Caco-2 (cell line): ENCODE measurements at places on chromosomes 2 and 18. TPM values are rescaled to one million over a fixed set of nuclear protein-coding genes. Genes with fewer than 3 reads are reported as not detected.

DNA sequence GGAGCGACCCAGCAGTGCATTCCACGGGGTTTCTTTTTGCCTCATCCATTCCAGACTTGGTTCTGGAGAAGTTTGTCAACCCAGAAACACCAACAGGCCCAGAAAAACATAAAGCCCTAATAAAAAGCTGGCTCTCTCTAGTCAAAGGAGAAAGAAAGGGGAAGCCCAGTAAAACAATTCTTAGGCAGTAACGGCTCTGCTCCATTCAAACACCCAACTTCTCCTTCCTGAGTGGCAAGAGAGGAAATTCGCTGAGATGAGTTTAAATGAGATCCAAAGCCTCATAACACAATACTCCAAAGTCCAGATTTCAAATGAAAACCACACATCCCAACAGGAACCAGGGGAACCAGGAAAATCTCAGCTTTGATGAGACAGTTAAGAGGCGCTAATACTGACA, 179.9 kb downstream of the RPIA start:
- H3K4me1 ChIP-seq = no peaks in the 10 kb centered on the region
- H3K4me3 ChIP-seq = no peak overlapping the region
- H3K36me3 ChIP-seq = no peaks in the 10 kb centered on the region
- DNase-seq = no peak
- no peak overlapping the region for H3K27ac ChIP-seq
- H3K27me3 ChIP-seq = no peaks in the 10 kb centered on the region; the same call in 1 of the 2 replicates

REG1A gene
- total RNA-seq = 0.73 TPM in 1 of 2 replicates, not detected in the other

- no peak overlapping the region for H3K4me3 ChIP-seq
- H3K36me3 ChIP-seq = no peaks in the 10 kb centered on the region
- H3K27me3 ChIP-seq = no peaks in the 10 kb centered on the region
- H3K27ac ChIP-seq = peak overlapping the region; percentile 70
These were observed 4.4 kb downstream of the CTIF start for GRCh38 chr18:48543228-48543627.

- no peak overlapping the region for H3K4me3 ChIP-seq
- peaks cover 18% of the 10 kb centered on the region for H3K4me1 ChIP-seq
- H3K27ac ChIP-seq = no peak overlapping the region
- no peaks in the 10 kb centered on the region for H3K27me3 ChIP-seq
These were observed 209.2 kb downstream of the MCFD2 start for GRCh38 chr2:46706264-46706983.

POMC gene
- 10.5 and 14.9 TPM in 2 replicates for total RNA-seq

COL3A1 gene
- total RNA-seq = 25.4 and 29.2 TPM in 2 replicates

- H3K4me1 ChIP-seq = peaks cover 3% of the 10 kb centered on the region; the same call in 1 of the 2 replicates
- H3K4me3 ChIP-seq = no peak overlapping the region
- no peak for DNase-seq
- H3K27me3 ChIP-seq = no peaks in the 10 kb centered on the region
- no peaks in the 10 kb centered on the region for H3K36me3 ChIP-seq
- H3K27ac ChIP-seq = no peak overlapping the region
These were observed 5.3 kb upstream of the CTIF start for GRCh38 chr18:48533340-48534070.

- no peaks in the 10 kb centered on the region for H3K36me3 ChIP-seq
- H3K27ac ChIP-seq = no peak overlapping the region
- no peaks in the 10 kb centered on the region for H3K4me1 ChIP-seq
- no peak for DNase-seq
- no peak overlapping the region for H3K4me3 ChIP-seq
- H3K27me3 ChIP-seq = no peaks in the 10 kb centered on the region
These were observed 145.6 kb upstream of the NCK2 start for GRCh38 chr2:105598829-105599698.

- no peaks in the 10 kb centered on the region for H3K36me3 ChIP-seq
- peak overlapping the region; percentile 77 for H3K27ac ChIP-seq
- no peak overlapping the region for H3K4me3 ChIP-seq
- peaks cover 5% of the 10 kb centered on the region; the same call in 1 of the 2 replicates for H3K4me1 ChIP-seq
These were observed 345.2 kb upstream of the VRK2 start for GRCh38 chr2:57701391-57701791.

GRCh38 chr2:66567729-66568128, 132.8 kb downstream of the MEIS1 start:
- H3K36me3 ChIP-seq = no peaks in the 10 kb centered on the region
- H3K27me3 ChIP-seq = no peaks in the 10 kb centered on the region
- peaks cover 32% of the 10 kb centered on the region for H3K4me1 ChIP-seq

DNA sequence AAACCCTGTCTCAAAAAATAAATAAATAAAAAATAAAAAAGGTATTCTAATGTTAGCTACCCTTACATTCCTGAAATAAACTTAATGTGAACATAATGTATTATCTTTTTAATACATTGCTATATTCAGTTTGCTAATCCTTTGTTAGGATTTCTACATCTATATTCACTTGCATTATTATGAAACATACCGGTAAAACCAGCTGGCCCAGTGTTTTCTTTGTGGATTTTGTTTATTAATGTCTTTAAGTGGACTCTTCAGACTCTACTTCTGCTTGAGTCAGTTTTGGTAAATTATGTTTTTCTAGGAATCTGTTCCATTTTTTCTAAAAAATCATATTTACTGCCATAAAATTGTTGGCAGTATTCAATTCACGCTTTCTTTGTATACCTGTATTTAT, 34.5 kb downstream of the PTPN2 start:
- H3K27ac ChIP-seq = no peak overlapping the region
- no peaks in the 10 kb centered on the region for H3K27me3 ChIP-seq
- H3K4me3 ChIP-seq = no peak overlapping the region
- no peaks in the 10 kb centered on the region; the same call in 1 of the 2 replicates for H3K36me3 ChIP-seq

PHOSPHO2 gene
- total RNA-seq = 5.0 and 5.5 TPM in 2 replicates

CHRNG gene
- not detected in 2 replicates for total RNA-seq

GRCh38 chr2:102553601-102554000, 65.8 kb upstream of the SLC9A2 start:
- no peaks in the 10 kb centered on the region; the same call in 1 of the 2 replicates for H3K4me1 ChIP-seq
- no peaks in the 10 kb centered on the region for H3K36me3 ChIP-seq
- H3K27me3 ChIP-seq = no peaks in the 10 kb centered on the region
- H3K27ac ChIP-seq = no peak overlapping the region
- H3K4me3 ChIP-seq = no peak overlapping the region

GRCh38 chr2:119246884-119247843, 23.5 kb downstream of the STEAP3 start:
- H3K4me1 ChIP-seq = no peaks in the 10 kb centered on the region
- H3K36me3 ChIP-seq = 0 out of 2 replicates have a peak, but pooled peaks cover 1% of the 10 kb centered on the region
- no peaks in the 10 kb centered on the region for H3K27me3 ChIP-seq
- H3K27ac ChIP-seq = no peak overlapping the region

PECR gene
- 29.1 and 42.0 TPM in 2 replicates for total RNA-seq

- H3K27me3 ChIP-seq = no peaks in the 10 kb centered on the region
- H3K4me1 ChIP-seq = no peaks in the 10 kb centered on the region
- H3K27ac ChIP-seq = no peak overlapping the region
- no peaks in the 10 kb centered on the region for H3K36me3 ChIP-seq
- DNase-seq = no peak
- no peak overlapping the region for H3K4me3 ChIP-seq
These were observed 84.7 kb upstream of the OTOS start for GRCh38 chr2:240225131-240225530.

- peaks cover 5% of the 10 kb centered on the region for H3K27me3 ChIP-seq
- H3K36me3 ChIP-seq = no peaks in the 10 kb centered on the region
- peaks cover 38% of the 10 kb centered on the region for H3K4me1 ChIP-seq
- peak overlapping the region; percentile 6 for H3K27ac ChIP-seq
These were observed 4.1 kb downstream of the CDK5R2 start for GRCh38 chr2:218963601-218964000.

ZSWIM2 gene
- not detected in 2 replicates for total RNA-seq

DNA sequence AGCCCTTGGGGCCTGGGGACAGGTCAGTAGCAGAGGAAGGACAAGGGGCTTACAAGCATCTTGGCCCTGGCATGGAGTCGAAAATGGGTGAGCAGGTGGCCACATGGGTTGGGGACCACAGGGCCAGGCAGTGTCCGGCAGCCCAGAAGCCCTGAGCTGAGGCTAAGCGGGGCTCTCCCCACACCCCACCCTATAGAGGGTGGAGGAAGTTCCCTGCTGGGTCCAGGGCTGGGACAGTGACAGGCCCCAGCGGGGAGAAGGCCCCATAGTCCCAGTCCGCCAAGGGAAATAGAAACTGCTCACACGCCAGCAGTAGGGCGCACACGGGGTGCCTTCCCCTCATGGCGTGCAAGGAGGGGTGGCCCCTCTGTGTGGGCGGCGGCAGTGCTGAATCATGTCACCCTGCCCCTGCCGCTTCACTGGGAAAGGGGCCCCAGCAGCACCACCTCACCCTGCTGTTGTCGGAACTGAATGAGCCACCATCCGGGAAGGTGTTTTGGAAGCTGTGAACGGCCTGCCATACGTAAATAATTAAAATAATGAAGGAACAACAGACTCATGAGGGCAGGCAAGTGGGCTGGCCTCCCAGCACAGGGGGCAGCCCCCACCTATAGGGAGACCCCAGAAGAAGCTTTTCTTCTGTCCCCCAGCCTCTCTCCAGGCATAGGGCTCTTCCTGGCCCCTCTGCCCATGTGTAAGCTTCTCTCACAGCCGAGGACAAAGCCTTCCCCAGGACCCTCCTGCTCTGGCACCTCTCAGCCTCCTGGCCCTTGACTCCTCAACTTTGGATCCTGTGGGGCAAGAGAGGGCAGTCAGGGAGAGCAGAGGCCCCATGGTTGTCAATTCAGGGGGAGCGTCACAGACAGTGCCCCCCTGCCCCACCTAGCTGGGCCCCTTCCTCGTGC, 12.7 kb upstream of the DUSP2 start:
- H3K27ac ChIP-seq = no peak overlapping the region
- no peaks in the 10 kb centered on the region for H3K4me1 ChIP-seq
- no peak overlapping the region for H3K4me3 ChIP-seq
- no peaks in the 10 kb centered on the region for H3K27me3 ChIP-seq
- no peak for DNase-seq

INPP4A gene
- total RNA-seq = 24.9 and 26.3 TPM in 2 replicates

DNA sequence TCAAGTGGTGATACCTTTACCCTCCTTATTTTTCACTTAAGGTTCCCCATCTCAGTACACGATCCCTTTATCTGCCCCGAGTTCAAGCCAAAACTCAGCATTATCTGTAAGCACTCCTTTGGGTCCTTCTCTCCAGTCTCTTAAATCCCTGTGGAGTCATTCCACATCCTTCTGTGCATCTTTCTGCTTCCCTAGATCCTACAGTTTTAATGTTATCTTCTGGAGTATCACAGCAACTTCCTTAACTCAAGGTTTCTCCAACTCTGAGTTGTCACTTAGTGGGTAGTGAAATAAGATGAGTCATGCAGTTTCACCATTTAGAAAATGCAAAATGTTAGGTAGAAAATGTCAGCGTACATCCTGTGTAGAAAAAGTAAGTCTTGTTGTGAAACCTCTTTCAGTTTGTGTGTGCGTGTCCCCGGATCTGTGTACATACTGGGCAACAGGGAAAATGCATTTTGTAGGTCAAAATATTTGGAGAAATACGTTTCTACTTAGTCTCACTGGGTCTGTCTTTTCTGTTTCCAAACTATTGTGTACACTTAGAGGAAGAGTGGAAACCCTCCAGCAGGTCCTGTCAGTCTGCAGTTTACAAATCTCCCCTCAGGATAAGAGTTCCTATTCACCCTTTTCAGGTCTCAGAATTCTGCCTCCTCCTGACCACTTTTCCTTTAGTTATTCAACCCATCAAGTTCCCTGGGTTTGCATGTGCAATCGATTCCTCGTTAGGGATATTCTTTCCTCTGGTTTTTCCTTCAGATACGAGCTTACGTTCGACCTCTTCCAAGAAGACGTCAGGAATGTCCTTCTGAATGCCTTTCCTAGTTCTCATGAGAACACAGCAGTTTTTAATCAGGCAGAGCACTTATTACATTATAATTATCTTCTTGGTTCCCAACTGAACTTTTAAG, 154.8 kb downstream of the TGIF1 start:
- no peaks in the 10 kb centered on the region for H3K27me3 ChIP-seq
- DNase-seq = no peak
- H3K36me3 ChIP-seq = no peaks in the 10 kb centered on the region
- H3K4me3 ChIP-seq = peak overlapping the region; percentile 50
- no peak overlapping the region for H3K27ac ChIP-seq

CFAP65 gene
- 0.34 and 0.77 TPM in 2 replicates for total RNA-seq

- H3K27me3 ChIP-seq = no peaks in the 10 kb centered on the region; the same call in 1 of the 2 replicates
- no peak overlapping the region for H3K27ac ChIP-seq
These were observed 158.9 kb downstream of the BABAM2 start for GRCh38 chr2:28049416-28049815.

ANKRD62 gene
- not detected in 2 replicates for total RNA-seq

DNA sequence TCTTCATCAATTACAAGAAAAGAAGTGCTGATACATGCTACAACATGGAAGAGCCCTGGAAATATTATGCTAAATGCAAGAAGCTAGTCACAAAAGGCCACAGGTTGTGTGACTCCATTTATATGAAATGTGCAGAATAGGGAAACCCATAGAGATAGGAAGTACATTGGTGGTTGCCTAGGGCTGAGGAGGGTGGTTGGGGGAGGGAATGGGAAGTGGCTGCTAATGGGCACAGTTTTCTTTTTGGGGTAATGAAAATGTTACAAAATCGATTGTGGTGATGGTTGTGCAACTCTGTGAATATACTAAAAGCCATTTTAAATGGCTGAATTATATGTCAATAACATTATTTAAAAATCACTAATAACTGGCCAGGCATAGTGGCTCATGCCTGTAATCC, 24.3 kb upstream of the RESP18 start:
- H3K36me3 ChIP-seq = no peaks in the 10 kb centered on the region
- no peak overlapping the region for H3K27ac ChIP-seq
- DNase-seq = no peak
- no peak overlapping the region for H3K4me3 ChIP-seq
- H3K4me1 ChIP-seq = no peaks in the 10 kb centered on the region

GRCh38 chr2:239226677-239227581, 173.9 kb downstream of the HDAC4 start:
- no peaks in the 10 kb centered on the region for H3K4me1 ChIP-seq
- no peaks in the 10 kb centered on the region for H3K27me3 ChIP-seq
- peak overlapping the region; percentile 42 for H3K27ac ChIP-seq
- H3K36me3 ChIP-seq = no peaks in the 10 kb centered on the region
- no peak for DNase-seq
- no peak overlapping the region for H3K4me3 ChIP-seq

GRCh38 chr18:12838178-12838634, 45.8 kb downstream of the PTPN2 start:
- no peak overlapping the region; the same call in 1 of the 2 replicates for H3K4me3 ChIP-seq
- peak; percentile 73 for DNase-seq
- H3K27ac ChIP-seq = peak overlapping the region; percentile 72
- H3K4me1 ChIP-seq = peaks cover 16% of the 10 kb centered on the region
- H3K27me3 ChIP-seq = no peaks in the 10 kb centered on the region
- H3K36me3 ChIP-seq = no peaks in the 10 kb centered on the region; the same call in 1 of the 2 replicates

RNF25 gene
- total RNA-seq = 30.5 and 32.1 TPM in 2 replicates

INO80B gene
- 25.2 and 29.1 TPM in 2 replicates for total RNA-seq

DNA sequence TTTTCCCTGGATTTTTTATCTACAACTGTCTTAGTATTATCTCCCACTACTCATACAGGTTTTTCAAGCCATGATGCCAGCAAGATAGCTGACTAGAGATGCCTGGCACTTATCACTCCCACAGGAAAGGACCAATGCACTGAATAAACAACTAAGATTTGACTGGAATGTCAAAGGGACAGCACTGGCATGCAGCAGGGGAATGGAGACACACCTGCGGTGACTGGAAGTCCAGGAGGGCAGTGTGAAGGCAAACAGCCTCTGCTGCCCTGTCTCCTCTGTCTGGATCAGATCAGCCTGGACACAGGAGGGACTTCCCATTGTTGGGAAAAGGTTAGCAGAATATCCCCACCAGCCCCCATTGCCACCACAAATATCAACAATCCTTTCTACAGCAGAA, 85.1 kb downstream of the TMEM237 start:
- no peaks in the 10 kb centered on the region for H3K27me3 ChIP-seq
- H3K4me3 ChIP-seq = no peak overlapping the region
- peak; percentile 88 for DNase-seq
- H3K36me3 ChIP-seq = no peaks in the 10 kb centered on the region

GRCh38 chr2:172944022-172944793, 131.4 kb upstream of the MAP3K20 start:
- no peak for DNase-seq
- no peak overlapping the region for H3K27ac ChIP-seq
- H3K4me3 ChIP-seq = no peak overlapping the region
- no peaks in the 10 kb centered on the region for H3K36me3 ChIP-seq
- H3K27me3 ChIP-seq = no peaks in the 10 kb centered on the region
- H3K4me1 ChIP-seq = peaks cover 16% of the 10 kb centered on the region; the same call in 1 of the 2 replicates
